ENCODE measurements at places on chromosomes 16 and 17.

- no peak for DNase-seq
Observed at GRCh38 chr16:69083306-69083941, 22.0 kb upstream of the HAS3 start.

- DNase-seq, result no peak
Observed at GRCh38 chr16:27315333-27316037, 1.7 kb downstream of the IL4R start.

GRCh38 chr17:58528443-58528842, 14.0 kb upstream of the MTMR4 start:
- no peak for DNase-seq

- no peak for DNase-seq
Observed at GRCh38 chr16:85204242-85205010, 92.2 kb upstream of the CIBAR2 start.

- no peak for DNase-seq
Observed at GRCh38 chr17:12994341-12995074, 23.3 kb downstream of the ELAC2 start.

- no peak for DNase-seq
Observed at GRCh38 chr17:40854175-40854814, 12.7 kb downstream of the KRT12 start.

DNA sequence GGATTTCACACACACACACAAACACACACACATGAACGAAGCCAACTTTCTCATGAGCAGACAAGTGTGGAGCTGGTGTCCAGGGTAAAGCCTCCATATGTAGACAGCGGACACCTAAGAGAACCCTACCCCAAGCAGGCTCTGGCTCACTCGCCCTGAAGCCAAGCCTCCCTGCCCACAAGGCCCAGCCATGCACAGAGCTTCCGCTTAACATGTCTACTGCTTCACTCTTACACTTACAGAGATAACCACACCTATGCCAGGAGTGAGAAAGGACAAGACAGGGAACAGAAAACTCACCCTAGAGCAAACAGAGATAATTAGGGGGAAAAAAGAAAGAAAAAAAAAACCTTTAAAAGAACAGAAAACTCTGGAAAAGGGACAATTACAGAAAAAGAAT, 67.5 kb downstream of the CYTH1 start:
- DNase-seq, result no peak

- no peak for DNase-seq
Observed at GRCh38 chr16:74111456-74111982, 185.1 kb upstream of the PSMD7 start.

DNA sequence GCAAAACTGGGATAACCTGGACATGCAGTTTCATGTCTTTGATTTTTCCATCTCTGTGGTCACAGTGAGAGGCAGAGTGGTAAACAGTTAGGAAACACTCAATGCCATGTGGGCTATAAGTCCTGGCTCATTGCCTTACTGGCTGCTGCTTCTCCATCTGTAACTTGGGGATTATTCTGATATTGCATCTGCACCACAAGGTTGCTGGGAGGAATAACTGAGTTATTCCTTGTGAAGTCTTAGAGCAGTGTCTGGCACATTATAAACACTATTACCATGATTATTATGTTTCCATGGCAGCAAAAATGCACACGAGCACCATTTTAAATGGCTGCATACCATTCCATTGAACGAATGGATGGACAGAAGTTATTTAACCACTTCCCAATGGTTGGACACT, 111.7 kb upstream of the CDH5 start:
- no peak for DNase-seq

- no peak for DNase-seq
Observed at GRCh38 chr16:85015481-85016187, 4.3 kb upstream of the ZDHHC7 start.

DNA sequence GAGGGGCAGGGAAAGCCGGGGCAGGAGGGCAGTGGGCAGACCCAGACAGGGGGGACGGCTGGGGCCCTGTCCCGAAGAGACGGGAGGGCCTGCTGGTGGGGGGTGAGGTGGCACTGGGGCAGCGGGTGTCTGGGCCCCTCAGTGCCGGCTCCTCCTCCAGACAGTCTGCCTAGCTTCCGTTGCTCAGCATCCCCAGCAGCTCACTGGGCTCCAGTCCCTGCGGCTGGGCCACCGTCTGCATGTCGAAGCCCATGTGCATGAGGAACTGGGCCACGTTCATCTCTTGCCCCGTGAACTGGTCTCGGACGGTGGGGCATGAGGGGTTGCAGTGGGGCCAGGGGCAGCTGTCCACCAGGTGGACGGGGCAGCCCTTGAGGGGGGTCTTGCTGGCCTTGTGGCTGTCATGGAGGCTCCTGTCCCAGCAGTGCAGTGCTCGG, 5.8 kb upstream of the MYADML2 start:
- no peak for DNase-seq

GRCh38 chr17:561116-561515, 153.5 kb downstream of the VPS53 start:
- no peak for DNase-seq

DNA sequence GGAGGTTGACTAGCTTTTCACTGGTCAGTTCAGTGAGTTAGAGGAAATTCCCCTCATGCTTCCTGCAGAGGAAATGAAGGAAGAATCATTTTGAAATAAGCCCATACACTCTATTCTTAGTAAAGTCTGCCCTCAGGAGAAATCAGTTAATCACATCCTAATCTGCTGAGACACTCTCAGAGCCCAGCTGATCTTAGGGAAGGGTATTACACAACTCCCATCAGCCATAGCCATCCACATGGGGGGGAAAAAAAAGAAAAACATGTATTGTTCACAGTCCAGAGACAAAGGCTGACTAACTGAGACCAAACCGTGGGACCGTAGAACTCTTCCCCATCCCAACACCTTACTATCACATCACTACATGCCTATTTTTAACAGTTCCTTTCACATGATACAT, 722.3 kb downstream of the CDH8 start:
- DNase-seq, result no peak

GRCh38 chr16:6993544-6993943, 339.1 kb upstream of the RBFOX1 start:
- no peak for DNase-seq

- DNase-seq, result no peak
Observed at GRCh38 chr17:74541176-74542111, 4.5 kb downstream of the CD300C start.

DNA sequence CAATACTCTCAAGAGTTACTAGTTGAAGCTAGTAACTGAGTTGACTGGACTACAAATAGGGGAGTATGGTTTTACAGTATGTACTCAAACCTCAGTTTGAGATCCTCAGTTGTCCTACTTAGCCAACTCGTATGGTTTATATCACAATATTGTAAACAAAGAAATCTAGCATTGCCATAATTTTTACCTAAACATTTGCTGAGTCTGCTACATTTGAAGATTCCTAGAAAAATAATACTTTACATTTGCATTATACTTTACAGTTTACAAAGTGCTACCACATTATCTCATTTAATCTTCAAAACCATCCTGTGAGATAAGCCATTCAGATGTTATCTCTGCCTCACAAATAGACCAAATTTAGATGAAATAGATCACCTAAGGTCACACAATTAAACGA, 16.3 kb downstream of the CBX1 start:
- no peak for DNase-seq

DNA sequence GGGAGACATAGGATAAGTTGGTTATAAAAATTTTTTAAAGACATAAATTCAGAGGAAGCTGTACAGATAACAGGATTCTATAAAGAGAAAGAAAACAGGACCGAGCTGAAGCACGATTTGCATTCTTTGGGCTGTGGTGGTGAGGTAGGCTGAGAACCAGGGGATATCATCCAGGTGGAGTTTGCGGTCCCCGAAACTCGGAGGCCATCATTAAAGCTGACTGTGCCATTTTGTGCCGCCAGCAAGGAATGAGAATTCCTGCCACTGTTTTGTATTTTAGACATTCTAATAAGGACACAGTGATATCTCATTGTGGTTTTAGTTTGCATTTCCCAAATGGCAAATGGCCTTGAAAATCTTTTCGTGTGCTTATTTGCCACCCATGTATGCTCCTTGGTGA, 197.9 kb downstream of the IRF8 start:
- no peak for DNase-seq

DNA sequence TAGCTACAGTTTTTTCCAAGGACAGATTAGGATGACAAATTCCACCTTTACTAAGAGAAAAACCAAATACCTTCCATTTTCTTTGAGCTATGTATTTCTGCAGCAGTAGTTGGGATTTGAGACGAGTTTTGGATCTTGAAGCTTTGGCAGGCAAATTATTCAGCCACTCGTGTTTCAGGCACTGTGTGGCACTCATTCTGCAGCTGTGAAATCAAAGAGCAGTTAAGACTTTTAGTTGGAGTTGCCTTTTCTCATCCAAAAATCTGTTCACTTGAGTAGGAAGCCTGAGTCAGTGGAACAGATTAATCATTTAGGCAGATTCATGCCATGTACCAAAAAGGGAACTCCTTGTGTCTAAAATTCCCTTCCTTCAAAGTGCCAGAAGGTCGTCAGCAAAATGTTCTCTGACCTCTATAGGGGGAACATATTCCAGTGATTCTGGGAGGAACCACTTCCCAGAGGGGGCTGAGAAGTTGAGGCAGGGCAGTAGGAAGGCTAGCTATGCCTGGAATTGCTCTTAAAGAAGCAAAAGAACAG, 20.1 kb downstream of the ORC6 start:
- DNase-seq, result no peak

GRCh38 chr16:65624229-65624628, 502.4 kb upstream of the CDH11 start:
- DNase-seq, result no peak

DNA sequence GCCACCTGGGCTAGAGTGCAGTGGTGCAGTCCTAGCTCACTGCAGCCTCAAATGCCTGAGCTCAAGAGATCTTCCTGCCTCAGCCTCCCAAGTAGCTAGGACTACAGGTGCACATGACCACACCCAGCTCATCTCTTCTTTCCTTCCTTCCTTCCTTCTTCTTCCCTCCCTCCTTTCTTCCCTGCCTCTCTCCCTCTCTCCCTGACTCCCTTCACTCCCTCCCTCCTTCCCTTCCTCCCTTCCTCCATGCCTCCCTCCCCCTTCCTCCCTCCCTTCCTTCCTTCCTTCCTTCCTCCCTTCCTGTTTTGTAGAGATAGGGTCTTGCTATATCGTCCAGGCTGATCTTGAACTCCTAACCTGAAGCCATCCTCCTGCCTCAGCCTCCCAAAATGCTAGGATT, 23.5 kb upstream of the USP36 start:
- no peak for DNase-seq

DNA sequence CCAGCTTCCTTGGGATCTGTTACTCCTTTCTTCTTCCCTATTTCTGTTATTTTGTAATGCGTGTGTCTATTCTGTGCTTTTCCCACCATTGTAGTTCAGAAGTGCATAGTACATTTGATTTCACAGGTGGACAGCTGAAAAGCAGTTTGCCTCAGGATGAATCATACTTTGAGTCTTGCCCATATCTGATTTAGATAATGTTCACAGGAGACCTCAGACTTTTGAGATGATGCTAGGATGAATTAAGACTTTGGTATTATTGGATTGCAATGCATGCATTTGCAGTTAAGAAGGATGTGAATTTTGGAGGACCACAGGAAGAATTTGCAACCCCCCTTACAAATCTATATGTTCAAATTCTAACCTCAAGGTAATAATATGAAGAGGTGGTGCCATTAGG, 769.6 kb downstream of the CDH11 start:
- no peak for DNase-seq

- no peak for DNase-seq
Observed at GRCh38 chr17:27236717-27237315, 57.1 kb upstream of the WSB1 start.

DNA sequence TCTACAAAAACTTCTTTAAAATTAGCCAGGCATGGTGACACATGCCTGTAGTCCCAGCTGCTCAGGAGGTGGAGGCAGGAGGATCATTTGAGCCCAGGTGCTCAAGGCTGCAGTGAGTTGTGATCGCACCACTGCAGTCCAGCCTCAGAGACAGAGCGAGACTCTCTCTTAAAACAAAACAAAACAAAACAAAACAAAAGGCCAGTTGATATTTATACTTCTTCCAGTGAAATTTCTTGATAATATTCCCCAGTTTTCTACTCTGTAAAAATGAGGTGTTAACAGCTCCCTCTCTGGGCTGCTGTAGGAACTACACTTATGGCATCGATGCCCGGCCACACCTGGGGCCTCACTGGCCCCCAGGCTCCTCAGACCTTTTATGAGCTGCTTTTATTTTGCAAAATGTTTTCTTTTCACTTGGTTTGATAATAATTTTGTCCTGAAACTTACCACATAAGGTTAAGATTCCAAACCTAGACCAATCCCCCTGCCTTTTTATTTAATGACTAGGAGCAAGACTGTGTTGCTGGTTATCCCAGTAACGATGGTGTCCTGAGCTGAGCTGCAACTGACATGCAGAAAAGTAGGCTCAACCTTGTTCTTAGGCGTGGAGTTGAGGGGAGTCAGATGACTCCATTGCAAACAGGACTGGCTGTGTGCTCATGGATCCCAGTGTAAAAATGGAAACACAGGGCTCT, 17.6 kb downstream of the MAPK8IP3 start:
- DNase-seq, result no peak

DNA sequence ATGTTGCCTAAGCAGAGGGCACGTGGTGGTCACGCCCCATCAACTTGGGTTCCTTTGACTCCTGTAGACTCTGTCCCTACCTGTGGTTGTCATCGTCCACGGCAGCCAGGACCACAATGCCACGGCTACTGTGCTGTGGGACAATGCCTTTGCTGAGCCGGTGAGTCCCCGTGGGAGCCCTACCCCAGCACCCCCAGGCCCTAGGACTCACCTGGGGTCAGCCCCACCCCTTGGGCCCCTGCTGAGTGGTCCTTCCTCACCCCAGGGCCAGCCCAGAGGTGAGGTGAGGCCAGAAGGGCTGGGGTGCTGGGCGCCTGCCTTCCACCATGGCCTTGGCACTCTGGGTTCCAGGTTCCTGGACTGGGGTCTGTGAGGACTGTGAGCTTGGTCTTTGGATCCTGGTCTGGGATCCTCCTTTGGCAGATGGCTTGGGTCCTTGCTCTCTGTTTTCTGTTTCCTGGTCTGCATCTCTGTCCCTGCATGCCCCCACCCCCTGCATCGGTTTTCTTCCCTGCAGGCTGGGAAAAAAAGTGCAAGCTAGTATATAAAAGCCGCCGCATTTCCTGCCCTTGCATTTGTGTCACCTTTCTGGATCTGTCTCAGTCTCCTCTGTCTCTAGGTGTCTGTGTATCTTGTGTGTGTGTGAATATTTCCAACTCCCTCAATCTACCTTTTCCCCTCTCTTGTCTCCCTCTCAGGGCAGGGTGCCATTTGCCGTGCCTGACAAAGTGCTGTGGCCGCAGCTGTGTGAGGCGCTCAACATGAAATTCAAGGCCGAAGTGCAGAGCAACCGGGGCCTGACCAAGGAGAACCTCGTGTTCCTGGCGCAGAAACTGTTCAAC, 17.5 kb downstream of the STAT5A start:
- no peak for DNase-seq

DNA sequence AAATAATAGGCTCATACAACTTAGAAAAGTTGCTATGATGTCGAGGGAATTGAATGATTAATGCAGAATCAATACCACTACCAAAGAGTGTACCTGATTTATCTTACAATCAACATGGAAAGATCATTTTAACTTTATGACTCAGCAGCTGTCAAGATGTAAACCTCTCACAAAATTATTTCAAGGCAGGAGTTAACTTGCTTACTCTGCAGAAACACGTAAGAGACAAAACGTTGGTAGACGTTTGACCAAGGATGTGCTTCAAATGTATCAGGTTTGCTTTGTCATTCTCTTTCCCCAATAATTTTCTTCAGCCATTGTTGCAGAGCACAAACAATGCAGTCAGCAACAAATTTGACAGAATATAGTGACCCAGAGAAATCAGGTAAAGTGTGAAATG, 415.8 kb upstream of the KIF2B start:
- DNase-seq, result no peak

- no peak for DNase-seq
Observed at GRCh38 chr16:6018848-6019489, 921.4 kb upstream of the EEF2KMT start.

GRCh38 chr16:83971165-83972130, 3.4 kb downstream of the NECAB2 start:
- DNase-seq, result peak; percentile 22
